ENCODE measurements at places on chromosomes 2 and 18.

DNA sequence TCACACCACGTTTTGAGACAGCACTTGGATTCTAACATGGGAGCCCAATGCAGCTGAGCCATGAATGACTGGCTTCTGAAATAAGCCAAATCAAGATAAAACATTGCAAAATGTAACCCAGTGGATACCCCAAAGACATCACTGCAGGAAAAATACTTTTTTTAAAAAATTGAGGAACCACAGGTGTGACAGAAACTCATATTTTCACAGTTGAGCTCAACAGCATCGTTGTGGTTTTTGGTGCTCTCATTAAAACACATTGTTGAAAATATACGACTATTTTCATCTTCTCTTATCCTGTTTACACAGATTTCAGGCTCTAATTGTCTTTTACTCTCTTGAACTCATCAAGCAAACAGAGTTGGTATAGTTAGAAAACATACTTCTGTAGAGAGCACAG, 429.3 kb upstream of the VRK2 start:
- H3K4me1 ChIP-seq, result peaks cover 5% of the 10 kb centered on the region
- no peak overlapping the region for H3K4me3 ChIP-seq
- no peaks in the 10 kb centered on the region for H3K27me3 ChIP-seq
- no peak for DNase-seq
- no peak overlapping the region for H3K27ac ChIP-seq

- no peak overlapping the region for H3K4me3 ChIP-seq
- H3K36me3 ChIP-seq, result no peaks in the 10 kb centered on the region
- H3K4me1 ChIP-seq, result peaks cover 3% of the 10 kb centered on the region
- no peak for DNase-seq
- no peaks in the 10 kb centered on the region for H3K27me3 ChIP-seq
Observed at GRCh38 chr2:21489080-21489479, 365.3 kb downstream of the TDRD15 start.

DNA sequence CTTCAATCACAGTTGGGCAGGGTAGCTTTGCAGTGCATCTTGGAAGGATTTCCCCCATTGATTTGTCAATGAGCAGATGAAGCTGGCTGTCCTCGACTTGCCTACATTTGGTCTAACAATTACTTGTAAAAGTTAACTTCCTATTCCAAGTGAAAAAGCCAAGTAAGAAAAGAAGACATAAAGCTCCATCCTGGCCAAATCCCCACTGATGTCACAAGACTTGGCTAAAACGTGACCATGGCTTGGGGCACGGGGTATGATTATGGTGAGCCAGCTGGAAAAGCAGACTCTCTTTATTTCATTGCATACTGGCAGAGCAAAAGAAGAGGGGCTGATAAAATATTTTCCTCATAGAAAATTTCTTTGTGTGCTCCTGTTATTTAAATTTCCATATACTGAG, 25.4 kb upstream of the PID1 start:
- no peak for DNase-seq
- H3K4me3 ChIP-seq, result no peak overlapping the region
- H3K27ac ChIP-seq, result no peak overlapping the region
- no peaks in the 10 kb centered on the region for H3K4me1 ChIP-seq
- H3K27me3 ChIP-seq, result no peaks in the 10 kb centered on the region

DNA sequence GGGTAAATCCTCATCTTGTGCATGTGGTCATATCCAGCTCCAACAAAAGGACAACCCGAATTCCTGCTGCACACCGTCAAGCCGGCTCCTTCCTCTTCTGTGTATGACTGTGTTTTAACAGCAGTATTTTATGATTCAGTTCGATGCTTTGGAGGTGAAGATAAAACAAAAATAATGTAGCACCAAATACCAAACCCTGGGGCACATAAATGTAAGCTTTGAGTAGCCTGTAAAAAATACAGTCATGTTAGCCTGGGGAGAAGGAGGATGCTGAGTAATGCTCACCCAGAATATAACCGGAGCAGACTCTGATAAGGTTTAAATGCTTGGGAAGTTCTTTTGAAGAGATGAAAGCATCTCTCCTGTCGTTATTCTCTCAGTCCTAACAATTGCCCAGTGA, 225.0 kb downstream of the SUCLG1 start:
- no peak overlapping the region for H3K27ac ChIP-seq
- H3K27me3 ChIP-seq, result no peaks in the 10 kb centered on the region
- no peak for DNase-seq
- H3K36me3 ChIP-seq, result no peaks in the 10 kb centered on the region
- H3K4me3 ChIP-seq, result no peak overlapping the region

GRCh38 chr2:128293870-128294455, 24.7 kb downstream of the HS6ST1 start:
- no peaks in the 10 kb centered on the region for H3K36me3 ChIP-seq
- no peaks in the 10 kb centered on the region for H3K27me3 ChIP-seq
- no peak for DNase-seq

- no peak overlapping the region for H3K27ac ChIP-seq
- no peaks in the 10 kb centered on the region for H3K27me3 ChIP-seq
- no peak overlapping the region for H3K4me3 ChIP-seq
Observed at GRCh38 chr18:22765896-22766295, 167.2 kb upstream of the RBBP8 start.

GRCh38 chr2:16750175-16750924, 84.7 kb upstream of the CYRIA start:
- no peaks in the 10 kb centered on the region for H3K4me1 ChIP-seq
- no peak overlapping the region for H3K4me3 ChIP-seq
- no peaks in the 10 kb centered on the region for H3K36me3 ChIP-seq
- DNase-seq, result no peak
- H3K27me3 ChIP-seq, result no peaks in the 10 kb centered on the region

DNA sequence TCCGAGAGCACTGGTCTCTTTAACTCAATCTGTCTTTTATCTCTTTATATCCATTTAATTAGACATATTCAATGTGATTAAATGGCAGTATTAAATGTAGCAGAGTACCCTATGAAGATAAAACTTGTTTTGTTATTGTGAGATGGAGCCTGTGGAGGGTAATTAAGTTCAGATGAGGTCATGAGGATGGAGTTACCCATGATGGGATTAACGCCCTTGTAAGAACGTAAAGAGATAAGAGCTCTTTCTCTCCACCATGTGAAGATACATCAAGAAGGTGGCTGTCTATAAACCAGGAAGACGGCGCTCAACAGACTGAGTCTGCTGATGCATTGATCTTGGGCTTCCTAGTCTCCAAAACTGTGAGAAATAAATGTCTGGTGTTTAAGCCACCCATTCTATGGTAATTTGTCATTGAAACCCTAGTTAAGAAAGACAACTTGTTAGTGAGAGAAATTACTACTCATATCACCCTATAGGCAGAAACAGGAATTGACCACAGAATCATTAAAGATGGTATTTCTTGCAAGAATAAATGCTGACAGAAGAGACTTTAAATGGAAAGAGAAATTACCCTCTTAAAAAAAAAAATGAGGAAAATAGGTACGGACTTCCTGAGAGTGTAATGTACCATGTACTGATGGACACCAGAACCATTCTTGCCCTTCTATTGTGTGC, 738.7 kb upstream of the CHAC2 start:
- H3K4me3 ChIP-seq, result no peak overlapping the region
- no peak for DNase-seq
- no peak overlapping the region for H3K27ac ChIP-seq
- no peaks in the 10 kb centered on the region for H3K27me3 ChIP-seq
- no peaks in the 10 kb centered on the region for H3K4me1 ChIP-seq

DNA sequence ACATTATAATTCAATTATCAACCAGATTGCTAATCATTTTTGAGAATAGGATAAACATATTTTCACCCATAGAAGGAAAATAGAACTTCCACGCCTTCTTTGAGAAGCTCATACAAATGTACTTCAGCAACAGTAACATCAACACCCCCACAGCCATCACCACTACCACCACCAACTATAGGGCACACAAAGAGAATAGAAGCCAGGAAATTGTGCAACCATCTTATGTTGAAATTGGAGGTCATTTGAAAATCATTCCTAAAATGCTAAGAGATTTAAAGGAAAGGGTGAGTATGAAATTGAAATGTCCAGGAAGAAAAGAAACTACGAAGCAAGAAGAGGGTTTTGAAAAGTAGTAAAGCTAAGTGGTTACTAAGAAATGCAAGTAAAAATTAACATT, 563.4 kb downstream of the ZNF804A start:
- H3K4me1 ChIP-seq, result no peaks in the 10 kb centered on the region
- H3K36me3 ChIP-seq, result no peaks in the 10 kb centered on the region
- no peak overlapping the region for H3K27ac ChIP-seq
- no peaks in the 10 kb centered on the region for H3K27me3 ChIP-seq
- DNase-seq, result no peak
- H3K4me3 ChIP-seq, result no peak overlapping the region

- DNase-seq, result no peak
- H3K36me3 ChIP-seq, result no peaks in the 10 kb centered on the region
- H3K4me3 ChIP-seq, result no peak overlapping the region
Observed at GRCh38 chr2:193818801-193819499, 1624.2 kb upstream of the TMEFF2 start.

DNA sequence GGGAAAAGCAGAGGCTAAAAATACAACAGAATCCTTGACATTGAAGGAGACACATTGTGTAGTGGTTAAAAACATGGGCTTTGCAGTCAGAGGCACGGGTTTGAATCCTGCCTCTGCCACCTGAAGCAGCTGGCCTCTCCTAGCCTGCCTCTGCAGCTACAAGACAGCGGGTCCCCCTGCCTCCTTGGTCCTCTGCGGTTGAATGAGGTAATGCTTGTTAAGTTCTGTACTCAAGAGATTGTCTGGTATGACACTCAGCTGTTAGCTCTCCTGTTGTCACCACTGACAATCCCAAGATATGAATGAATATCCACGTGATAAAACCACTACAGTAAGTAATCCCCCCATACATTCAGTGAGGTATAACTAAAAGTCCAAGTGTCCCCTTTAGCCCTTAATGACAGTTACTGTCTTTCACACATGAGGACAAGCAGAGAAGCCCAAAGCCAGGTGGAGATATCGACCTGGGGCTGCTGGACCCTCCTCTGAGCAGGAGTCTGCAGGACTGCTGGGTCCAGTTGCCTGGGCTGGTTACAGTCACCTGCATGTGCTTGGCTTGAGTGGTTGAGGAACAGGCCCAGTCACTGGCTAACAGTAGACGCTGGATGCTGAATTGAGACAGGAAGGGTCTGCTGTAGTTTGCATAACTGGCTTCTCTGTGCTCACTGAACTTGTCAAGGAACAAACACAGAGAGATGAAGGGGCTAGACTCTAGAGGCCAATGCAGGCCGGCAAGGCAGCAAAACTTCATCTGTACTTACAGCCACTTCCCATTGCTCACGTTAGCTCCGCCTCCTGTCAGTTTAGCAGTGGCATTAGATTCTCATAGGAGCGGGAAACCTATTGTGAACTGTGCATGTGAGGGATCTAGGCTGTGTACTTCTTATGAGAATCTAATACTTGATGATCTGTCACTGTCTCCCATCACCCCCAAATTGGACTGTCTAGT, 85.5 kb downstream of the TGFA start:
- H3K4me1 ChIP-seq, result peaks cover 2% of the 10 kb centered on the region
- no peaks in the 10 kb centered on the region for H3K27me3 ChIP-seq
- H3K4me3 ChIP-seq, result no peak overlapping the region
- no peaks in the 10 kb centered on the region for H3K36me3 ChIP-seq

GRCh38 chr18:56127322-56128099, 510.9 kb downstream of the TXNL1 start:
- no peak for DNase-seq
- H3K4me1 ChIP-seq, result no peaks in the 10 kb centered on the region
- no peaks in the 10 kb centered on the region for H3K36me3 ChIP-seq
- no peaks in the 10 kb centered on the region for H3K27me3 ChIP-seq
- no peak overlapping the region for H3K27ac ChIP-seq
- no peak overlapping the region for H3K4me3 ChIP-seq

GRCh38 chr2:24454294-24454693, 36.8 kb upstream of the NCOA1 start:
- no peak for DNase-seq
- H3K4me3 ChIP-seq, result no peak overlapping the region
- no peak overlapping the region for H3K27ac ChIP-seq
- no peaks in the 10 kb centered on the region for H3K4me1 ChIP-seq
- no peaks in the 10 kb centered on the region for H3K27me3 ChIP-seq

DNA sequence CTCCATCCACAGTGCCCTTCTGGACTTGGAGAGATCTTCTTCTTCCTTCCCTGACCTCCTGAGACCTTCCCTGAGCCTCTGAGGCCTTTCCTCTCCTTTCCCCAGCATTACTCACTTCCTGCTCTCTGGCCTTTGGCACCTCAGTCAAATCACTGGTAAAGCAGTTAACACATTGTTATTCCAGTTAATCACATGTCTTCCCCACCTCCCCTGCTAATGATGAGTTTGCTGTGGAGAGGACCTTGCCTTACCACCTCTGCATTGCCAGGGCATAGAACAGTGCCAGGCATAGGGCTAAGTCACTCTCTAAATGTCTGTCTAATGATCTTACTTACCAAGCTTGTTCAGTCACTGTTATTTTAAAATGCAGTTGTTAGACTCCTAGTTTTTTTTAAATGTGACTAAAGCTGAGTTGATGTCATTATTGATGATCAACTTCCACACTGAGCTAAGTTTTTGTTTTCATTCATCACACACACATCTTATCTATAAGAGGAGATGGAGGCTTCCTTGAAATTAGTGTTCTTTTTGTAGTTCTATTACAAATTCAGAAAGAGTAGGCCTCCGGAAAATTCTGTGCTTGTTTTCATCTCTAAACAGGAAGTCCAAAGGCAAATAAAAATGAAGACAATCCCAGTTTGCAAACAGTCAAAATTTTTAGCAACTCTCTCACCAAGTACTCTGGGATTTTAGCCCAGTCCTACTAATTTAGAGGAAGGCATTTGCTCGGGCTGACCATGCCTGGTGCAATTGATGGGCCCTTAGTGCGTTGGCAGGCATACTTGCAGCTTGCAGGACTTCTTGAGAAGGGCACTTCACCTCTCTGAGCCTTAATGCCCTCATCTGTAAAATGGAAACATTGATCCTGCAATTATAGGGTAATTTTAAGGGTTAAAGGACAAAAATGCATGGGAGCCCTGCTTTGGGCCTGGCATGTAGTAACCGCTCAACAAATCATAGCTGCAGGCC, 113.7 kb upstream of the SPRED2 start:
- H3K4me1 ChIP-seq, result no peaks in the 10 kb centered on the region
- no peak for DNase-seq
- H3K27ac ChIP-seq, result no peak overlapping the region

- no peaks in the 10 kb centered on the region for H3K36me3 ChIP-seq
- no peak overlapping the region for H3K4me3 ChIP-seq
- no peaks in the 10 kb centered on the region for H3K4me1 ChIP-seq
- DNase-seq, result no peak
- H3K27me3 ChIP-seq, result no peaks in the 10 kb centered on the region
Observed at GRCh38 chr2:176923205-176923604, 289.4 kb upstream of the HNRNPA3 start.

- H3K27ac ChIP-seq, result no peak overlapping the region
- no peak for DNase-seq
- no peaks in the 10 kb centered on the region for H3K27me3 ChIP-seq
- no peak overlapping the region for H3K4me3 ChIP-seq
Observed at GRCh38 chr2:168396131-168396530, 59.9 kb upstream of the CERS6 start.

- no peak overlapping the region for H3K4me3 ChIP-seq
- DNase-seq, result no peak
- peaks cover 25% of the 10 kb centered on the region for H3K36me3 ChIP-seq
- H3K27me3 ChIP-seq, result no peaks in the 10 kb centered on the region
- H3K27ac ChIP-seq, result no peak overlapping the region
- no peaks in the 10 kb centered on the region for H3K4me1 ChIP-seq
Observed at GRCh38 chr2:131121464-131121863, 16.3 kb downstream of the PLEKHB2 start.
